Activated CD4-positive, alpha-beta T cell treated with anti-CD3 and anti-CD28 coated beads, Interleukin-2, amount 50 U/mL, for 4 hours (primary cell): ENCODE measurements at places on chromosomes 6 and 20.

GRCh38 chr6:29665942-29666825, 9.3 kb downstream of the MOG start:
- DNase-seq, result no peak

DNA sequence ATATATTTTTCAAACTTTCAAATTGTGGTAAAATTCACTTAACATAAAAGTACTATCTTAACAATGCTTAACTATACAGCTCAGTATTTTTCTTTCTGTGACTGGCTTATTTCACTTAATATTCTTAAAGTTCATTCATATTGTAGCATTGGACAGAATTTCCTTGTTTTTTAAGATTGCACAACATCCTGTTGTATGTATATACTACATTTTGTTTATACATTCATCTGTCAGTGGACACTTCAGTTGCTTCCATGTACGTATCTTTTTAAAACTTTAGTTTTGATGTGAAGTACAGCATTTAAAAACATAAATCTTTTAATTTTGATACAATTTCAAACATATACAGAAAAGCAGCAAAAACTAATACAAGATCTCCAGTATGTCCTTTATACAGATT, 220.7 kb downstream of the ZFAND3 start:
- DNase-seq, result no peak

DNA sequence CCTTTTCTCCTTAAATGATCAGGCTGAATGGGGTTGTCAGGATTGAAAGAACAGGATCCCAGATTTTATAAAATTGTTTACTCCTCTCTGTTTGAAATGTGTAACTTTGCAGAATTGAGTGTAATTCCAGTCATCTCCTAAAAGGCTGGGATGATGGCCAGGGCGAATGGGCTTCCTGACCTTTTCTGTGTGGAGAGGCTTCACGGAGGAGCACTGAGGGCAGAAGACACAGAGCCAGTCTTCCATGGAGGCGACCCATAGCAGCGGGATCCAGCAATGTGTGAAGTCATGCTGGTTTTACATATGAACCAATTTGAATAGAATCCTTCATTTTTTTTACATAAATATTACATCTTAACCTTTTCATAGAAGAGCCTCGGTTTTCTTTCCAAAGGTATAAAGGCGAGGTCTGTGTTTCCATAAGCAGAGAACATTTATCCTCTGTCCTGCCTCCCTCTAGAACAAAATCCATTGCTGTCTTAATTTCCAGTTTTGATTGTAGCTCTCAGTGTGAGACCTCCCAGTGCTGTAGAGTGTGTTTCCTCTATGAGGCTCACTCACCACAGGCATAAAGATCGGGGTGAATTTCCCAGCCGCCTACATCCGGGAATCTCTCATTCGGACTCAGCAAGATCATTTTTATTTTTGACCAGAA, 369.7 kb upstream of the FLRT3 start:
- DNase-seq, result no peak

- no peak for DNase-seq
These were observed 532.1 kb upstream of the JAG1 start for GRCh38 chr20:11205769-11206362.

GRCh38 chr6:44315516-44315915, 2.4 kb upstream of the AARS2 start:
- no peak for DNase-seq

DNA sequence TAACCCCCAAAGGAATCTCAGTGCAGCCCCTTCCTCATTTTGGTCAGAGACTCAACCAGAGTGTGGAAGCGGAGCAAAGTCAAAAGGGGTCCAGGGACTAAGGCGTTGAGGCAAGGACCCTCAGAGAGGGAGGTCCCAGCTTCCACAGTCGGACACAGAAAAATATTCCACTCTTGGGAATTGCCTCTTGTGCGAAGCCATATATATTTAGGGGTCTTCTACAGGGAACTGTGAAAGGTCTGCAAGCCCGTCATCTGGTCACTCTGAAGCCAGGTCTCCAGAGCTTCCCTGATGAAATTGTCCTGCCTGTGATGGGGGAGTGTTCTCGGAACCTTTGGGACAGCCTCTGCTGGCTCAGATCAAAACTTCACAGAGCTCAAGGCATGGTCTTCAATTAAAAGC, 160.8 kb downstream of the TBXT start:
- DNase-seq, result no peak

GRCh38 chr20:63064745-63065711, 58.3 kb upstream of the BHLHE23 start:
- DNase-seq, result no peak

GRCh38 chr20:44465001-44465560, 10.6 kb upstream of the TTPAL start:
- no peak for DNase-seq

GRCh38 chr6:17347012-17347411, 46.4 kb upstream of the CAP2 start:
- DNase-seq, result no peak

GRCh38 chr6:106648651-106649308, 19.4 kb downstream of the QRSL1 start:
- no peak for DNase-seq

GRCh38 chr6:31005249-31006020, 4.8 kb upstream of the MUC22 start:
- no peak for DNase-seq

DNA sequence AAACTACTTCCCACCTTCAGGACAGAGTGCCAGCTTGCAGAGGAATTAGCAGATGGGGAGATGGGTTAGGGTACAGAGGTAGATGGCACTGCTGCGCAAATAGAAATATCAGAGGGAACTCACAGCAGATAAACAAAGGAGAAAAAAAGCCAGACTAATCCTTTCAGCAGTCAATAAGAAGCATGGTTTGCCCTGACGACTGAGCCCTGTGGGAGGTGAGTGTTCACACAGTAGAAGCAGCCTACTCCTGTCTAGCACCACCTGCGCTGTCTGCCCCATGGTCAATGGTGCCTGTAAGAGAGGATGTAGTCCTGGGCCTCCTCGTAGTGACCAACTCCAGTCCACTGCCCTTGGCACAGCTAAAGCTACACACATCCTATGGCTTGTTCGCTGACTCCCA, 174.1 kb downstream of the IBTK start:
- no peak for DNase-seq

GRCh38 chr6:85089255-85089654, 324.9 kb upstream of the TBX18 start:
- DNase-seq, result no peak

DNA sequence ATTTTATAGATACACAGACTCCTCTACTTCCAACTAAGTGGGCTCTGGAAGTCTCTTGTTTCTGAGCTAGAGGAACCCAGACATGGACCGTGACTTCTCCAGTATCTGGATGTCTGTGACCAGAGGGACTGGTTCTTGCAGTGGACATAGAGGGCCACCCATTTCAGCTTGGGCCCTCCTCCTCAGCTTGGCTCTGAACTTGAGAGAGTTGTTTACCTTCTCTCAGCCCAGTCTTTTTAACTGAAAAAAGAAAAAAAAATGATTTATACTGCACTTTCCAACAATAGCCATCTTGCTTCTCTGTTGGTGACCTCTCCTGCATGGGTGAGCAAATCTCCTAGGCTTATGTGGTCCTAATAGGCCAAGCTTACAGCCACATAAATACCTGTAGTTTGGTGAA, 60.3 kb upstream of the TMEM181 start:
- no peak for DNase-seq

DNA sequence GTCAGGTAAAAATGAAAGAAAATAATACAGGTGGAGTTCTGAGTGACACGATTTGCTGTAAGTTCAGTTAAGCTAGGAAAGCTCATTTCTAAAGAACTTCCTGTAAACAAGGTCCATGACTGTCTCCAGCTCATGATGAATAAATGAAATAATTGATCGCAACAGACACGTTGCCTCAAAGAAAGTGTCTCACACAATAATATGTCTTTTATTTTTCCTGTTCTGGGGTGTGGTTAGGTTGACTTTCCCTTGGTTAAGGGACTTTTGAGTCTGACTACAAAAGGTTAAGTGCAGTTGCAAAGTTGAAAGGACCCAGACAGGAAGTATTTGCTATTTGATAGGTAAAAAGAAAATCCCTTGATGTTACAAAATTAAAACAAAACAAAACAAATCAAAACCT, 304.2 kb upstream of the PRDM1 start:
- DNase-seq, result no peak

DNA sequence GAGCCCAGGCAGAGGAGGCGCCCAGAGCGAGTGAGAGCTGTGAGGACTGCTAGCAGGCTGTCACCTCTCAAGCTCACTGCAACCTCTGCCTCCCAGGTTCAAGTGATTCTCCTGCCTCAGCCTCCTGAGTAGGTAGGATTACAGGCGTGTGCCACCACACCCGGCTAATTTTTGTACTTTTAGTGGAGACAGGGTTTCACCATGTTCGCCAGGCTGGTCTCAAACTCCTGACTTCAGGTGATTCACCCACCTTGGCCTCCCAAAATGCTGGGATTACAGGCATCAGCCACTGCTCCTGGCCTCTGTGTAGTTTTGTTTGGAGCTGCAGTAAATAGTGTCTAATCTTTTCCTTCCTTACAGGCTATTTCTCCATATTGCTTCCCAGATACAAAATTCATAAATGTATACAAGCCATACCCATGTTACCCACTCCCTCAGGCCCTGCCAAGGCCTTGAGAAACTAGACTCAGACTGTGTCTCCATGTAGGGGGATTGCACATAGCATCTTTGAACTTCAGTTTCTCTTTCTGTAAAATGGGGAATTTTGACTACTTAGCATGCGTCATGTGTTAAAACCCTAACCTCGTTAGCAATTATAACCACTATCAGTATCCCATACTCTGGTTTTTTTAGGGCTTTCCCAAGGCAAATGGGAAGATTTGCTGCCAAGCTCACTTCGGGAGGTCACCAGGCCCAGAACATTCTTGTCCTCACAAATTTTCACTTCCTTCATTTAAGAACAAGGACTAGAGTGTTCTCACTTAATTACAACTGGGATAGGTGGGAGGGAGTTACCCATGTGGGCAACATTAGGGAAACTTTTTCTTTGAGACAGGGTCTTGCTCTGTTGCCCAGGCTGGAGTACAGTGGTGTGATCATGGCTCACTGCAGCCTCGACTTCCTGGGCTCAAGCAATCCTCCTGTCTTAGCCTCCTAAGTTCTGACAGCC, 67.3 kb upstream of the DDR1 start:
- DNase-seq, result no peak

DNA sequence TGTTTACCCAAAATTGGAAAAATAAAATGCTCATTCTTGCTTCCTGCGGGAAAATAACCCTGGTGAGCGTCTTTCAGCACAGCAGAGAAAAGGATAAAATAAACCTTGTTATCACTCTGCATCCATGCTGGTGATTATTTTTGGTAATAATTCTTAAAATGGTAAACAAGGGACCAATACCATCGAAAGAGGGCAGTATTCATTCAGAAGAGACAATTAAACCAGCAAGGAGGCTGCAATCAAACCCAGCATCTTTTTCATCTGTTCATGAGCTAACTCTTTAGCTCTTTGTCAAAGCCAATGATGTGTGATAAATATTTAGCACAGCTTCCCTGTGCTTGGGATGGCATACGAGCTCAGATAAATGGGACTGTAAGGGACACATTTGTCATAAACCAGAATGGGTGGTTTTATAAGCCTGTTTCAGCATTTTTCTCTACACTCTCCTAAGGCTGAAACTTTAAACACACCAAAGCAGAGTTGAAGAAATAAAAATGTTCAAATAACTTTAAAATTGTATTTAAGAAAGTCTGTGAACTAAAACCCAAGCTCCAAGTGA, 34.4 kb downstream of the CDH26 start:
- no peak for DNase-seq

GRCh38 chr20:53888951-53889350, 181.4 kb downstream of the BCAS1 start:
- DNase-seq, result no peak
